Kidney (tissue), 22 donors: ENCODE measurements at places on chromosomes 1 and 21. TPM values are rescaled to one million over a fixed set of nuclear protein-coding genes. Genes with fewer than 3 reads are reported as not detected.

DNA sequence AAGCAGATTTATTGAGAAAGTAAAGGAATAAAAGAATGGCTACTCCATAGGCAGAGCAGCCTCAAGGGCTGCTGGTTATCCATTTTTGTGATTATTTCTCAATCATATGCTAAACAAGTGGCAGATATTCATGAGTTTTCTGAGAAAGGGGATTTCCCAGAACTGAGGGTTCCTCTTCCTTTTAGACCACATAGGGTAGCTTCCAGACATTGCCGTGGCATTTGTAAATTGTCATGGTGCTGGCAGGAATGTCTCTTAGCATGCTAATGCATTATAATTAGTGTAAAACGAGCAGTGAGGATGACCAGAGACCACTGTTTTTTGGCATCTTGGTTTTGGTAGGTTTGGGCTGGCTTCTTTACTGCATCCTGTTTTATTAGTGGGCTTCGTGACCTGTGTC is 16.8 kb upstream of the FMN2 start:
- H3K4me1 ChIP-seq, result no peaks in the 10 kb centered on the region
- H3K27me3 ChIP-seq, result no peaks in the 10 kb centered on the region
- H3K36me3 ChIP-seq, result no peaks in the 10 kb centered on the region
- H3K27ac ChIP-seq, result no peak overlapping the region
- no peak for DNase-seq

GRCh38 chr21:33158654-33159053 is 71.1 kb upstream of the IFNAR2 start:
- H3K4me3 ChIP-seq, result no peak overlapping the region
- no peaks in the 10 kb centered on the region for H3K4me1 ChIP-seq
- H3K27me3 ChIP-seq, result peaks cover 2% of the 10 kb centered on the region
- no peak overlapping the region for H3K27ac ChIP-seq
- no peaks in the 10 kb centered on the region for H3K36me3 ChIP-seq

DNA sequence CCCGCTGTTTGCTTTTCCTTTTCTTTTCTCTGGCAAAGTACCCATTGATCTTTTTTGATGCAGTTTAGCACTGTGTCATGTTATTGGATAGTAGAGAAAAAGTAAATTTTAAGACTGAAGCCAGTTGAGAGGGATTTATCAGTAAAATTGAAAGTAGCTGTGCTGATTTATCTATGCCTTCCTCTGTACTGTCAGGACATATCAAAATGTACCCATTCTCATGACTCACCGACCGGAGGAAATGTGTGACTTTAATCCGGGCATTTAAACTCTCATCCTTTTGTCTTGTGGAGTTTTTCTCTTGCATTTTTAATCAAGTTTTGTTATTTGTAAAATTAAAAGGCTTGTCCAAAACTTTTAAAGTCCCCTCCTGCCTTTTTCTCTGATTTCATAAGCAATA is 276.6 kb upstream of the FMN2 start:
- no peak for DNase-seq
- no peaks in the 10 kb centered on the region for H3K4me1 ChIP-seq
- H3K27ac ChIP-seq, result no peak overlapping the region
- H3K27me3 ChIP-seq, result no peaks in the 10 kb centered on the region
- H3K36me3 ChIP-seq, result no peaks in the 10 kb centered on the region
- no peak overlapping the region for H3K4me3 ChIP-seq

- no peak for DNase-seq
- H3K4me1 ChIP-seq, result no peaks in the 10 kb centered on the region
- no peak overlapping the region for H3K4me3 ChIP-seq
- H3K36me3 ChIP-seq, result no peaks in the 10 kb centered on the region
- no peak overlapping the region for H3K27ac ChIP-seq
Observed at GRCh38 chr1:159839116-159839849, 12.6 kb downstream of the SLAMF8 start.

GRCh38 chr1:168618886-168619285 is 42.5 kb downstream of the XCL1 start:
- peaks cover 16% of the 10 kb centered on the region for H3K4me1 ChIP-seq
- no peak overlapping the region for H3K4me3 ChIP-seq
- DNase-seq, result no peak

Gene RNU1-2
- 8,605 TPM for total RNA-seq

Gene TMEM269
- 0.22 TPM for total RNA-seq

Gene CSF3R
- 13.3 TPM for total RNA-seq

Gene JAM2
- 12.0 TPM for total RNA-seq
